Activated T-helper 2 cell treated with anti-CD3 and anti-CD28 coated beads, Interferon-gamma antibody, Interleukin-2, Interleukin-4, amounts not matched to agents 10 μg/mL and 5 μg/mL and 100 μg/mL, durations not matched to agents 14 hours and 24 hours and 36 hours (primary cell): ENCODE measurements at places on chromosomes 6 and 20.

GRCh38 chr6:41939848-41940758 lies 1.5 kb downstream of the CCND3 start:
- DNase-seq: peak; percentile 49

DNA sequence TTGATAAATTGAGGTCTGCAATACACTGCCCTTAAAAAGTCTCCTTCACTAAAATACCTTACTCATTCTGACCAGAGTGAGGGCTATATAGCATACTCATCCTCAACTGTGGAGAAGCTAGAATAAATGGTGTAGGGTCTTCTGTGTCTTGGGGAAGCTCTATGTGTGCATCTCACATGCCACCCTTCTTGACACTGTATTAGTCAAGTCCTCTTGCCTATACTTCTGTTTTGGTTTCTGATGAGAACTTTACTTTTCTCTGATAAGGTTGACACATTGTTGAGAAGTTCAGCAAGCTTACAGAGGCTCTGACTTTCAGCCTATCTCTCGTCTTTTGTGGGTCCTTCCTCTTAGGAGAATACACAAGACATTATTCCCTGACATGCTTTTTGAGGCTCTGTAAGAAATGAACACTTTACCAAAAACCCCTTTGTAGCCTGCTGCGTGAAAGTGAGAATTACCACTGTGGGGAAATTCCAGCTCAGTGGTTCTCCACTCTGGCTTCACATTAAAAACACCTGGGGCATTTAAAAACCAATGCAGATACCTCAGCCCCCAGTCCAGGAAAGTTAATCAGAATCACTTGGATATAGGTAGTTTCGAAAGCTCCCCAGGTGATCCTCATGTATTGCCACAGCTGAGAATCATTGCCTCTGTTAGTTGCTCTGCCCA lies 372.1 kb upstream of the HS3ST5 start:
- DNase-seq: no peak

DNA sequence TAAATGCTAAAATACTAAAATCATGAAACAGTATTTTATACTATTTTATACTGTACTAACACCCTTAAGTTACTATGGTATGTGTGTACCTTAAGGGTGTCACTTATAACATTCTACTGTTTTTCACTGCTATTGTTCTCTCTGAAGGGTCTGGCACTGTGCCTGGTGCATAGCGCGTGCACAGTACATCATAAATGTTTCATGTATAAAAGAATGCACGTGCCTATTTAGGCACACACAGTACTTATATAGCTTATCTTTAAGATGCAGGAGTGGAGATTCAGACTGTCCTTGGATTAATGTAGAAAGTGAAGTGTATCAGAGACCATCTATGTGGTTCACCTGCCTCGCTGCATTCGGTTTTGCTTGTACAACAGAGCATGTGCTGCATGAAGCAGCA lies 64.0 kb upstream of the SGK1 start:
- no peak for DNase-seq

DNA sequence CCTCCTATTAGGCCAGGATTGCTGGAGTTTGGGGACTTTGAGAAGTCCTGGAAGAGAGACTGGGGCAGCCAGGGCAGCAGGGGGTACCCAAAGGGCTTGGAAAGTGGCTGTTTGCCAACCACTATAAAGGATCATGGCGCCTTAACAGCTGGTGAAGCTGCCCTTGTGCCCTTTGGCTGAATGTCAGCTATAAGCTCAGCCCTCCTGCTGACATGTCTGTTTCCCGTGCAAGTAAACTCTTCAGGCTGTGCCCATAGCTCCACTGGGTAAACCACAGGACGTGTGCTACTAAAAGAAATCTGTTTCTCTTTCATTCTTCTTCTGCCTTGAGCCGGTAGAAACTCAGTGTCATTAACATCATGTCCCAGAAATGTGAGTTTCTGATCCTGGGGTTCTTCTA lies 97.3 kb downstream of the CAP2 start:
- no peak for DNase-seq

- DNase-seq: peak; percentile 55
Observed at GRCh38 chr6:45801471-45802289, 214.0 kb downstream of the CLIC5 start.

GRCh38 chr20:32368925-32369324 lies 10.8 kb downstream of the ASXL1 start:
- DNase-seq: no peak

DNA sequence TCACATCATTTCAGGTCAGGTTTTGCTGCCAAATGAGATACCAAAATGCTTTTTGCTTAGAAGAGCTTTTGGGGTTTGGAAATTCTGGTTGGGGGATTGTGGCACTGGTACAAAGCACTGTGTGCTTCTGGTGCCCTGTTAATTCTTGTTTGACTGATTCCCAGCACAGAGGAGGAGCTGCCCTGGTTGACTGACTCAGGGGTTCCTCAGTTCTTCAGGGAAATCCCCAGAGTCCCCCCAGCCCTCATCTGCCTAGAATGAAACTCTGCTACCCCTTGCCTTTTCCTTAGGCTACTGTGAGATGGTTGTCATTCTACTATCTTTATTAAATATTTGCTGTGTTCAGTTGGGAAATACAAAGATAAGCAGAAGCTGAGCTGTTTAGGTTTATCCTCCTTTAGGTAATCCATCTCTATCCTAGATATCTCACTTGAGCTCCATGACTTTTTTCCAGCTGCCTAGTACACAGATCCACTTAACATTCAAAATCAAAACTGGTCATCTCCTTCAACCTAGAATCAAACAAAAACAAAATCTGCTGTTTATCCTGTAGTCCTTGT lies 24.9 kb upstream of the TSPYL1 start:
- no peak for DNase-seq

GRCh38 chr20:6287471-6287870 lies 164.6 kb upstream of the FERMT1 start:
- DNase-seq: no peak

- no peak for DNase-seq
Observed at GRCh38 chr6:141963543-141964295, 169.0 kb upstream of the GJE1 start.

- no peak for DNase-seq
Observed at GRCh38 chr20:16011056-16011455, 562.2 kb downstream of the KIF16B start.

- DNase-seq: no peak
Observed at GRCh38 chr6:107642095-107642860, 152.4 kb downstream of the SOBP start.

- DNase-seq: no peak
Observed at GRCh38 chr20:38534756-38535155, 46.2 kb upstream of the ADIG start.

- no peak for DNase-seq
Observed at GRCh38 chr6:35213824-35214756, at the start of gene SCUBE3. Gene SCUBE3, plus strand, starts transcription at chr6:35213956. Its CDS starts 463 bp downstream, at chr6:35214419.

DNA sequence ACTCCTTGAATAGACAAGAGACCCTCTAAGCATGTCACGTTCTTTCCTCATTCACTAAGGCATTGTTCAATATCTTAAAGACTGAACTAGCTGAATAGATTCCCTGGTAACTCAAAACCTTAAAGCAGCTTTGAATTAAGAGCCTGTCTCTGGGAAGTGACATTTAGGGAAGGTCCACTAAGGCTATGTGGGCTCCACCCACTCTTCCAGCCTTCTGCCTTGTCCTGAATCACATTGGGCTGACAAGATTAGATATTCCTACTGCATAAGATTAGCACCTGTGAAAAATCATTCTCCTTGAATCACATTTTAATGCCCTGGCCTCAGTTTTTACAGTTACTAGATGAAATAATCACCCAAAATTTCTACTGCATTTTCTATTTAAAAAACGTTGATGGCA lies 36.3 kb downstream of the CLIC5 start:
- no peak for DNase-seq

- no peak for DNase-seq
Observed at GRCh38 chr6:27025351-27025750, 222.2 kb upstream of the PRSS16 start.

DNA sequence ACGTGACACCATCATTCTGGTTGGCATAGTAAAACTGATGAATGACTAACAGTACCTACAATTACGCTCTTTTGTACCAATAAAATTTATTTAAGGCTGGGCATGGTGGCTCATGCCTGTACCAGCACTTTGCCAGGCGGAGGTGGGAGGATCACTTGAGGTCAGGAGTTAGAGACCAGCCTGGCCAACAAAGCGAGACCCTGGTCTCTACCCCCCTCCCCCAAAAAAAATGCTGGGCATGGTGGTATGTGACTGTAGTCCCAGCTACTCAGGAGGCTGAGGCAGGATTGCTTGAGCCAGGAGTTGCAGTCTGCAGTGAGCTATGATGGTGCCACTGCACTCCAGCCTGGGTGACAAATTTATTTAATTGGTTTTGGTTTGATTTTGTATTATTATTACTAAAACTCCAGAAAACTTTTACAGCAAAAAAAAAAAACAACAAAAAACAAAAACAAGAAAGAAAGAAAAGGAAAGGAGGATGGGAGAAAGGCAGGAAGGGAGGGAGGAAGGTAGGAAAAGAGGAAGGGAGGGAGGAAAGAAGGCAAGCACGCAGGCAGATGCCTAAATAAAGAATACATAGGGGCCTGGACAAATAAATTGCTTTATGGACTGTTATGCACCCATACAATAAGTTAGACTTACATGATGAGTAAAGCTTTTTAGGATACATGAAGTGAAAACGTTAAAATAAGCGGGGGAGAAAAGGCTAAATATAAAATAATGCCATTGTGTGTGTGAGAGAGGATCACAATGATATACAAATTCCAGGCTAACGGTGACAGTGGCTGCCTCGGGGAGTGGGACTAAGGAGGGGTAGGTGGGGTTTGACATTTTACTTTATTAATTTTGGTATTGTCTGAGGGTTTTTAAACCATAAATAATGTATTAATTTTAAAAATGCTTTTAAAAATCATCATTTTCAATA lies 682 bp upstream of the ZSCAN9 start:
- DNase-seq: no peak

DNA sequence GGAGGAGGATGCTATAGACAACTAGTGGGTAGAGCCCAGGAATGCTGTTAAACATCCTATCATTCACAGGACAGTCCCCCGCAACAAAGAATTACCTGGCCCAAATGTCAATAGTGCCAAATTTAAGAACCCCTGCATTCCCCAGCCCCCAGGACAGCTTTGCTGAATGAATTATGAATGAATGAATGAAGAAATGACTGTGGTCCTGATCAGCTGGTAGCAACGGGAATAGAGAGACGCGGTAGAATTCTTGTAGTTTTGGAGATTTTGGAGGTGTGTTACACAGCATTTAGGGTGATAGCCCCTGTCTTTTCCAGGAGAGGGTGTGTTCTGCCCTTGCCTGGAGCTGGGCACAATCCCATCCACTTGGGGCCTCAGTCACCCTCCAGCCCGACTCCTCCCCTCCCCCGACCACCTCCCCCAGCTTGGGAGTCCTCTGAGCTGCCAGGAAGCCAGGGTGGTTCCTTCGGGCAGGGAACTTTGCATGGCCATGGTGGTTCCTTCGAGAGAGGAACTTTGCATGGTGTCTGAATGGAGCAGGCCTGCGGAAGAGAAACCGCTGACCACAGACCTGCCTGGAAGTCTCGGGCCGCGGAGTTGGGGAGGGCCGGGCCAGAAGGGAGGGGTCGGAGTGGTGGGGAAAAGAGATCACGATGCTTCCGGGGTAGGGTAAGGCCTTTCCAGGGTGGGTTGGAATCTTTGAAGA lies 1.0 kb upstream of the HCK start:
- no peak for DNase-seq

- DNase-seq: no peak
Observed at GRCh38 chr6:109082188-109082577, 12.5 kb downstream of the SESN1 start.

DNA sequence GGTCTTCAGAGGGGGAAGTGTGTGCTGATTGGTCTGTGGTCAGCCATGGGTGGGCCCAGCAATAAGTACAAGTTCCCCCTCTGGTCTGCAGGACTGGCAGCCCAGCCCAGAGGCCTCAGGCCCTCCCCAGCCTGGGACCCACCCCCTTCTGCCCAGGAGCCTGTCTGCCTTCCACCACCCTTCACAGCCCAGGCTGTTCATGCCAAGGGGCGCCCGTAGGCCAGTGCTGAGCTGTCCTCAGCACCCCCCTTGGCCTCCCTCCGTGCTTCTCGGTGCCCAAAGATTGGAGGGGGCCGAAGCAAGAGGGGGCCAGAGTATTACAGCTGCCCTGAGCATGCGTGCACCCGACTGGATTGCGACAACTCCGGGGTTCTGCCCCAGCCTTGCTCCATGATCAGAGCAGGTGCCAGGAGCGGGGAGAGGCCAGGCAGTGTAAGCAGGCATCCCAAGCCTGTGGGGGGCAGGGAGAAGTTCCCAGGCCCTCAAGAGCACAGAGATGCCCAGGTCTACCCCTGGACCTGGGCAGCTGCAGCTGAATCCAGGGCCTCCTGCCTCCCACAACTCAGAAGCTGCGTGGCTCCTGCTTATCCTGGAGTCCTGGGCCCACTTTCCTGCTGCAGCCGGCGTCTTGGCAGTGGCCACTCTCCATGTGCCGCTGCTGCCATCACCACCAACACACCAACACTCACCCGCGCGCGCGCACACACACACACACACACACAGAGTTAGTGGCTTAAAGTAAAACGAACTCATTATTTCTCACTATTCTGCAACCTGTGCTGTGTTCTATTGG lies 33.3 kb downstream of the CST9L start:
- no peak for DNase-seq

DNA sequence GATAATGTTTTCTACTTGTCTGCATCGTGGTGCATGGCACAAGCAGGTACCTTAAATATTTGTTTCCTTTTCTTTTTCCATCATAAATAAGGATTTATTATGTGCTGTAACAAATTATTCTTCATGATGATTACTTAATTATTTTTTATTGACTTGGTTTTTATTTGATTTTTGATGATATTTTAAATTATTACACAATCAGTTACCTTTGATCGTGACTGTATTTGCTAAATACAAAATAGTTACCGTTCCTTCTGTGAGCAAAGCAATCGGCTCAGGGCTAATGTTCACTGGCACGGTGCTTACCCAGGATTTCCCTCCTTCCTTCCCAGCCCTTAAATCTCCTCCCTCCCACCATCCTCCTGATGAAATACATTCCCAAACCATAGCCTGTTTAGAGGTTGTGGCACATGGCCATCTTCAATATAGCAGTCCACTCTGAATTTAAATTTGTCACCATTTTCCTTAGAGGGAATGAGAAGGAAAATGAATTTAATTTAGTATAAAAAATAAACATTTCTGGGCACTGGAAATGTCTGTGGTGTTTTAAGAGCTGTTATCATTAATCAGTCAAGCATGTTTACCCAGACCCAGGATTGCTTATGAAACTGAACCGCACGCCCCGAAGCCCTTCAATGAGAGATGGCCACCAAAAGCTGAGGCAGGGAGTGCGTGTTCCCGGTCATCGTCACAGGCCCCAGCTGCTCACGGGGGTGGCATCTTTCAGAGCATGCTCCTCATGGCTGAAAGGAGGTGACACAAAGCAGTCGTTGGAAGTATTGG lies 23.0 kb upstream of the EXOC2 start:
- no peak for DNase-seq
